NCI-H1105 treated with DMSO at 0.1 percent for 48 hours (cell line): ENCODE measurements at places on chromosomes 5 and 9.

GRCh38 chr9:105854783-105855724, 160.7 kb downstream of the TMEM38B start:
- DNase-seq, result no peak

DNA sequence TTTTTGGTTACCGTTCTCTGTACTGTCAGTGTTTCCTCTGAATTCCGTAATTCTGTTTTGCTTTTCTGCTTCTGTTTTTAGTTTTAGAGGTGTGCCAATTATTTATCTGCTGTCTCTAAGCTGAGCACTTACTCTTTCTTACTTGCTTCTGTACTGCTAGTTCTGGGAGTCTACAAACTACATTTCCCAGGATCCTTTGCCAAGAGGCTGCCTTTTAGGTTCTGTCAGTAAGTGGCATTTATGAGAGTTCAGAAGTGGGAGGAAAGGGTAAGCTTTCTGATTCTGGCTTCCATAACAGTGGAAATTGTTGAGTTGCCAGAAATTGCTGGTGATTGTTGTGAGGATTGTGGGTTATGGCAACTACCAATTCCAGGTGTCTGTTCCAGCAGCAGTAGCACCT, 102.4 kb downstream of the OSTF1 start:
- DNase-seq, result no peak

- no peak for DNase-seq
These were observed 8.5 kb downstream of the PCDH12 start for GRCh38 chr5:141949511-141949910.

- DNase-seq, result no peak
These were observed 17.0 kb upstream of the IPPK start for GRCh38 chr9:92686954-92687353.

GRCh38 chr5:126138281-126138931, 284.8 kb upstream of the GRAMD2B start:
- peak; percentile 20 for DNase-seq

DNA sequence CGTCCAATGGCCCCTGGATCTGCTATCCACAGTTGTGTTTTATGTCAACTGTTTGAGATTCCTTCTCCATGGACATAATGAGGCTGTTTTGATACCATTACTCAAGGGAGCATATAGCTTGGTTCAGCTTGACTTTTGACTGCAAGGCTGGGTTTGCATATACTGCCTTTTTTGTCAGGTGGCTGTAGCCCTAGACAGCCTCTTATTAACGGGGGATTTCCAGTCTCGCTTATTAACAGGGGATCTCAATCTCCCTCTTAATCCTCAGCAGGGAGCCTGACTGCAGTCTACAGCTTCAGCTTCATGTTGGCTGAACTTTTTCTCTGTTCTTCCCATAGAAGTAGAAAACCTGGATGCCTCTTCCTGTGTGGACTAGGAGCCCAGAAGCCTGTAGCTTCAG, 73.7 kb upstream of the TNC start:
- DNase-seq, result no peak

GRCh38 chr5:2334719-2335118, 416.8 kb downstream of the IRX2 start:
- peak; percentile 13 for DNase-seq

DNA sequence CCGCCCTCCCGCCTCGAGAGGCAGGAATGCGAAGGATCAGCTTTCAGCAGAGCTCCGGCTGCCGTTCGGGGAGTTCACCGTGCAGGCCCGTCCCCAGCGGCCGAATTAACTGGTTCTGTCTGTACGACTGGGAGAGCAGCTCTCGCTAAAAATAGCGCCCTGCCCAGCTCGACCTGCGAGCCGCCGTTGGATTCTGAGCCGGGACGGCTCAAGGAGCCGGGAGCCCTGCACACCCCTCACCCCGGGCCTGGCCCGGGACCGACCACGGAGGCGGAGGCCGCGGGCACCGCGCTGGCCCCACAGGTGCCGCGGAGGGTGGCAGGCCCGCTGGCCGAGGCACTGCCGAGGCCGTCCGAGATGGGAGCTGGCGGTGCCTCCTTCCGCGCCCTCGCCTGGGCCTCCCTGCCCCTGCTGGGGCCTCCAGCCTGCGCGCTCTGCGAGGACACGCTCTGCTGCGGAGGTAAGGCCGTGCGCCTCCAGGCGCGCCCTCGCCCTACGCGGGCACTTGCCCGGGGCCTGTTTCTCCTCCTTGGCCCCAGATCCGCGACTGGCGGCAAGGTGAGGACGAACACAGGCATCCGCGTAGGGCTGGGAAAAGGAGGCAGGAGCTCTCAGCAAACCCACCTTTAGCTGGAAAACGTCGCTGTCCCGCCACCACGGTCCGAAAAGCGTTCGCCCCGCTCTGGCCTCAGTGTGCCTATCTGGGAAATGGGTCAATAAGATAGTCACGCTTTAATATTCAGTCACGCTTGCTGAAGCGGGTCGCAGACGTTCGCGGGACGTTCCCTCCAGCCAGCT, 53.1 kb upstream of the DAB2IP start:
- no peak for DNase-seq

- no peak for DNase-seq
These were observed 17.0 kb downstream of the ACO1 start for GRCh38 chr9:32401488-32401887.
